Activated CD4-positive, alpha-beta memory T cell treated with anti-CD3 and anti-CD28 coated beads, Interleukin-2, amount 10 ng/mL, durations not matched to agents 7 days and 5 days (primary cell): ENCODE measurements at places on chromosomes 5 and 9.

- no peak for DNase-seq
Observed at GRCh38 chr9:124624735-124624992, 117.5 kb upstream of the NR5A1 start.

- DNase-seq, result no peak
Observed at GRCh38 chr5:15183520-15183919, 311.9 kb upstream of the ANKH start.

- DNase-seq, result no peak
Observed at GRCh38 chr5:3893527-3893926, 297.9 kb downstream of the IRX1 start.

- no peak for DNase-seq
Observed at GRCh38 chr5:151718153-151718552, 31.4 kb upstream of the SPARC start.

DNA sequence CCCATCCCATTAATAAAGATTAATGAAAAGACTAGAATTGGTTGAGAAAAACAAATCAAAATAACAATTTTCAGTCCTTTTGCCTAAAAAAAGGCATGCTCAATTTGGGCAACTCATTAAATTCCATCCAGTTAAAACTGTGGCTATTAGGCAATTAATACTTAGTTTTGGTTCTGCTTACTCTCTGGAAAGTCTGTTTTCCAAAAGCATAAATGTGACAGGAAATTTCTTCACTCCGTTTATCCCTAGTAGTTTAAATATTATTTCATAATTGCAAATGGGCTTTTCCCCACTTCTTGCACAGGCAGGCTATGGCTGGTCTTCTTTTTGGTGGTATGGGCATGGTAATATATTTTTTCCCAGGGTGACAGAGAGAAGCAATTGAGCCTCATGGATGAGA is 373.3 kb upstream of the KLF4 start:
- no peak for DNase-seq

- DNase-seq, result no peak
Observed at GRCh38 chr9:16436545-16436944, 433.9 kb downstream of the BNC2 start.

- no peak for DNase-seq
Observed at GRCh38 chr9:92534674-92535073, 1.1 kb downstream of the ECM2 start.

DNA sequence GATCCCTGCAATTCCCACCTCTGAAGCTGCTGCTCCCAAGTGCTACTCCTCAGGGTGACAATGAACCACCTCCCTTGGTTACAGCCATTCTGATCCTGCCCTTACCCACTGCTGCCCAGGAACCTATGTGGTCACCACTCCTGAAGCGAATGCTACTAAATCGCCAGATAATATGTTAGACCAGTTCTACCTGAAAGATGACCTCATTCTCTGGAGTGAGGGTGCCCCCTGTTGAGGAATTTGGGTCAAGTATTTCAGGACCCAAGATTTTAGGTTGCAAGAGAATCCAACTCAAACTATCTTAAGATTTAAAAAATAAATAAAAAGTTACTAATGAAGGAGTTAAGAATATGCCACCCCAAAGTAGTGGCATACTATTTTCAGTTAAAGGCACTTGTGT is 5.8 kb upstream of the SNAPC3 start:
- DNase-seq, result peak; percentile 51

- DNase-seq, result no peak
Observed at GRCh38 chr5:125272357-125272756, 525.9 kb upstream of the ZNF608 start.

- DNase-seq, result peak; percentile 26
Observed at GRCh38 chr5:10452768-10453331, 11.2 kb downstream of the ROPN1L start.

DNA sequence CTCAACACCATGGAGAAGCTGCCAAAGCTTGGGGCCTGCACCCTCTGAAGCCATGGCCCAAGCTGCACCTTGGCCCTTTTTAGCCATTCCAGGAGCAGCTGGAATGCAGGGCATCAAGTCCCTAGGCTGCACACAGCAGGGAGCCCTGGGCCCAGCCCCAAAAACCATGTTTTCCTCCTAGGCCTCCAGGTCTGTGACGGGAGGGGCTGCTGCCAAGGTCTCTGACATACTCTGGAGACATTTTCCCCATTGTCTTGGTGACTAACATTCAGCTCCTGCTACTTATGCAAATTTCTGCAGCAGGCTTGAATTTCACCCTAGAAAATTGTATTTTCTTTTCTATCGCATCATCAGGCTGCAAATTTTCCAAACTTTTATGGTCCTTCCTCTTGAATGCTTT is 64.6 kb downstream of the ELOVL7 start:
- no peak for DNase-seq

DNA sequence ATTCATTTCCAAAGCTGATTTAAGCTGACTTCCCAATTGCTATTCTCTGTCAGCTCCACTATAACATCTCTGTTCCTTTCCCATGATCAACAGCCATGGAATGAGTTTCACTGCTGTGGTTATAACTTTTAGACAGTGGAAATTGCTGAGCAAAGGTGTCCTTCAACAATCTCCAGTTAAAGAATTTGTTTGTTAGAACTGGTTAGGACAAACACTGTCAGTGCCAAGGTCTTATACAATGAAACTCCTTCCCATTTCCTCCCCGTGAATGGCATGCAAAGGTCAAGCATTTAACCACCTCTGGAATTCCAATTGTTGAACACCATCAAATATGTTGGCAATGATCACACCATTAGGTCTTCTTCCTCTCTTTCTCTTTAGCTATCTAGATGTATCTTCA is 45.7 kb upstream of the GHR start:
- no peak for DNase-seq

GRCh38 chr5:355379-355935 is 33.9 kb downstream of the AHRR start:
- no peak for DNase-seq

GRCh38 chr9:124251605-124252378 is 6.0 kb upstream of the NEK6 start:
- DNase-seq, result no peak

DNA sequence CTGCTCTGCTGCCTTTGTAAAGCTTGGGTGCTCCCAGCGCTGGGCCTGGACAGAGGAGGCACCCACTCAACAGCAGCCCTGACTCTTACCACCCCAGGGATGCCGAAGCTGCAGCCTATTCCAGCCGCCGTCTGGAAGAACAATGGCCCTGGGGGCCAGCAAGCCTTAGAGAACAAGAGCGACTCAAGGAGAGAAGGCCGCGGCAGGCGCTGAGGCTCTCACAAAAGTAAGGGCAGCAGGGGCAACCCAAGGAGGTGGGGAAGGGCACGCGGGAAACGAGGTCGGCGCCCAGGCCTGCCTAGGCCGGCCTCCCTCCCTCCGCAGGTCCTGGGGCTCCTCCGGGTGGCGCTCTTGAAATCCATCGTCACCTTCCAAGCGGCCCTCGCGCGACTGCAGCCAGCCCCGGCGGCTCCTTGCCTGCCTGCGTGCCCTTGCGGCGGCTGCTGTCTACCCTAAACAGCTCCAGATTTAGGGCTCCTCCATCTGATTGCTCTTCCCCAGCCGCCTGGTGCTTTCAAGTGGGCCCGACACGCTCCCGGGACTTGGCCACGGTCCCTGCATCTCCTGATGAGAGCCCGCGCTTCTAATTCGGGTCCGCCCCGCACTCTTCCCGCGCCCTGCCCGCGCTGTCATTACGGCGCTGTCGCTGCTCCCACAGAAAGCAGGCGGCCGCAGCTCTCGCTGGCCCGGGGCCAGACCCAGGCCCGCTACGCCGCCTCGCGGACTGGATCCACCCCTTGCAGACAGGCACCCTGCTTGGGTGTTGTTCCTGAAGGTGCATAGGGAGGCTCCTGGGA is 213.3 kb downstream of the SEMA6A start:
- DNase-seq, result no peak

GRCh38 chr5:74409166-74409706 is 231.3 kb downstream of the ENC1 start:
- DNase-seq, result no peak

GRCh38 chr5:138470322-138471051 is 5.2 kb downstream of the EGR1 start:
- no peak for DNase-seq

- peak; percentile 75 for DNase-seq
Observed at GRCh38 chr5:179806250-179807048, at the start of gene MGAT4B. Gene MGAT4B, minus strand, starts transcription at chr5:179806866. Its CDS starts 283 bp downstream, at chr5:179806583.

DNA sequence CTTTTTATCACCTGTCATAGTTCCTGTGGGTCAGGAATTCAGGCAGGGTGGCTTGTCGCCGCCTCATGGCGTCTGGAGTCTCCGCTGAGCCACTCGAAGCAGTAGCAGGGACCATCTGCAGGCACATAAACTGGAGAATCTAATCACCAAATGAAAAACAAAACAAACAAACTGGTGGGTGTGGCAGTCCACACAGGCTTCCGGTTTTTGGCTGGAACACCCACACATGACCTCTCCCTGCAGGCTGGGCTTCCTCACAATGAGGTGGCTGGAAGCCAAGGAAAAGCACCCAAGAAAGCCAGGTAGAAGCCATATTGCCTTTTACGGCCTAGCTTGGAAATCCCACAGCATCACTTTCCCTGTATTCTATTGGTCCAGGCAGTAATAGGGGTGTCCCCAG is 197.0 kb downstream of the SYK start:
- no peak for DNase-seq

DNA sequence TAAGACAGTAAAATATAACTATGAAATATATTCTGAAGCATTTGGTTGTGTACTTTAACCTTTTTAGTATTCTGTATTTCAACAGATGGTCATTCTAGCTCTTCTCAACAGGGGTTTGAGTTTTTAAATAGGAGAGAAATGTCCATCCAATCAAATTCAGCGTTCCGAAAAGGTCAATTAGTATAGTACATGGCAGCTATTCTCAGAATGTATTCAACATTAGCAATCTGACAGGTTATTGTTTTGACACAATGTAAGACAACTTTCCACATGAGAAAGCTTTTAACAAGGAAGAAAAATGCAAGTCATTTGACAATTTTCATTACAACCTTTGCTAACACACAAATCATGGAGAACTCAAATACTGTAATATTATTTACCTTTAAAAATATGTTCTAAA is 996.3 kb upstream of the CDH10 start:
- no peak for DNase-seq

GRCh38 chr9:6014670-6015270 is 654 bp downstream of the RANBP6 start:
- peak; percentile 24 for DNase-seq

DNA sequence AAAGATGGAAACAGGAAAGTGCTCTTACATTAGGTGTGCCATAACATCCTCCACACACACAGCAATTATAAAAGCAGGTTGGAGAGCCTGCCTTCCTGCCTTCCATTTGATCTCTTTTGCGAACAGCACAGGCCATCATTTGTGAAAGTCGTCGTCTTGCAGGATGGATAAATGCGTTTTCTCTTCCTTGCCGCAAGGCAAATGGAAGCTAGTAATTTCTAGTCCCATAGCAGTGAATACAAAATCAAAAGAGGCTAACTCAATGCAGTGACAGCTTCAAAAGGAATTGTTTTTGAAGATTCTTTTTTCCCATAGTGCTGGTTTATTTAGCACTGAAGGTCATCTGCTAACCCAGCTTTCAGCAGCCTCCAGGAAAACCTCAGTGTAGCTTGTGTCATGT is 178.8 kb downstream of the GIN1 start:
- no peak for DNase-seq

DNA sequence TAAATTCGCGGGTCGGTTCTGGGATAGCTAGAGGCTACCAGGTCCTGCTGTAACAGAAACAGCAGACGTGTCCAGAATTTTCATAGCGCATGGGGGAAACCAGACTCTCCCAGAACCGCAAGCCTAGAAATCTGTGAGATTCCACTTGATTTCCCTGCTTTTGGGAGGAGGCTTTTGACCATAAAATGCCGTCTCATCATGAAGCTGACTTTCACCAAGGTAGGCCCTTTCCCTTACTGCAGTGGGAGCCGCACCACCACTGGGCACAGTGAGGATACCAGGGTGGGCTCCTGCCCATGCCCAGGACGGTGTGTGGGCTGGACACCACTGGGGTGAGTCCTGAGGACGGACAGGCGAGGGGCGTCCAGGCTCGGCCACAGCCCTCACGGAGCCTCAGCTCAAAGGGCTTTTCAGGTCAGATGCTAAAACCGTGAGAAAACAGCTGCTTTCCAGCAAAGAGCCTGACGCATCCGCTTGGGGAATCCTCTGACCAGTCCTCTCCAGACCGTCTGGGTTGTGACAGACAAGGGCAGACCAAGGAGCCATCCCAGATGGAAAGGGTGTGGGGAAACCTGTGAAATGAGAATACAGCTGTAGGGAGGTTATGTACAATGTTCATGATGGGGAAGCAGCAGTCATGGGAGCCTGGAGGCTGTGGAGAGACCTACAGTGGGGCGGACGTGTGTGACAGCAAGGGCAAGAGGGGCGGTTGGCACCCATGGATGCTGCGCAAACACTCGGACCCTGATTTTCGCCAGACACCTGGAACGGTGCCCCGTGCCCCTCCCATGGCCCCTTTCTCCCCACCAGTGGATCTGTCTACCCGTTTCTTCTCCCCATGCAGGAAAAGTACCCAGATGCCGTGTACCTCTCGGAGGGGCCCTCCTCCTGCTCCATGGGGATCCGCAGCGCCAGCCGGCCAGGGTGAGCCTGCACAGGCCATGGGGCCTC is 59.2 kb downstream of the IPPK start:
- DNase-seq, result no peak

DNA sequence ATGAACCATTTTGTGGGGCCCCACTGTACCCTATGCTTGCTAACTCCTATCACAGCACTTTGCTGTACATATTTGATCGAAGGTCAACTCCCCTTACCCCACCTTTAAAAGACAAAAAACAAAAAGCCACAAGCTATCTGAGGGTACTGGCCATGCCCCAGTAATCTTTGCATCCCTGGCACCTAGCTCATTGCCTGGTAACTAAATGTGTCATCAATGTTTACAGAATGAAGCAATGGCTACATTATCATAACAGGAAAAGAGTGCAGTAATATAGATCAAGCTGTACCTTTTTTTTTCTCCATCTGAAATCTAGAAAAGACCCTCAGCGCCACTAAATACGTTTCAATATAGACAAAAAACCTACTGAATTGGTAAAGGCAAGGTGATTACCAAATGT is 188.0 kb downstream of the ELAVL2 start:
- no peak for DNase-seq

DNA sequence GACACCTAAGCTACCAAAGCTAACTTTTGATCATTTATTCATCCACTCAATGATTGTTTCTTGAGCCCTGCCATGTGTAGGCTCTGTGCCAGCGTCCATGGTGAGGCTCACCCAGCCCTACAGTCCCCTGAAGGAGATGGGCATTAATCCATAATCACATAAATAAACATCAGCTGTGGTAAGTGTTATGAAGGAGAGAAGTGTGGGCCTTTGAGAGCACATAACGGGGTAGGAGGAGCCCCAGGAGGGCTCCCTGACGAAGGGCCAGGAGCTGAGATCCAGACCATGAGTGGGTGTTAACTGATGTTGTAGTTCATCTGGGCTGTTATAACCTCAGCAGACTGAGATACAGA is 53.9 kb upstream of the AFAP1L1 start:
- no peak for DNase-seq

GRCh38 chr9:38435521-38435920 is 11.3 kb upstream of the IGFBPL1 start:
- DNase-seq, result no peak

GRCh38 chr9:114365194-114365593 is 22.6 kb downstream of the AKNA start:
- no peak for DNase-seq
